ENCODE measurements at places on chromosomes 12 and 14.
A peak's percentile ranks its signal among the peaks of the same experiment; 100 is the strongest.

GRCh38 chr12:68469113-68469512 lies 137.0 kb upstream of the MDM1 start:
- no peak for DNase-seq

GRCh38 chr14:66268802-66269334 lies 217.3 kb upstream of the CCDC196 start:
- no peak for DNase-seq

DNA sequence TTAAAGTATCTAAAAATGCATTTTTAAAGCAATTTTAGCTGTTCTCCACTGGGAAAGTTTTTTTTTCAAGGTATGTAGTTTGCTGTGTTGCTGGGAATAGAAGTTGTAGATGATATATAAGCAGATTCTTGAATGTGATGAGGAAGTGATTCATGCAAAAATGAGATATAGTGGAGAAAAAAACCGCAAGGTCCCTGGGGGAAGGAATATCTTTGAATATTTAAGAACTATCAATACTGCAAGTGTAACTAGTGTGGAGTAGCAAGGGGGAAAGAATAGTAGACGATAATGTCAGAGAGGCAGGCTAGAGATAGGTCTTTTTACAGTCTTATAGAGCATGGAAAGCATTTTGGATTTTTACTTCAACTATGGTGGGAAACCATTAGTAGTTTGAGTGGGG lies 42.5 kb downstream of the PTCSC3 start:
- no peak for DNase-seq

GRCh38 chr12:102454808-102455760 lies 25.3 kb downstream of the IGF1 start:
- DNase-seq: no peak

DNA sequence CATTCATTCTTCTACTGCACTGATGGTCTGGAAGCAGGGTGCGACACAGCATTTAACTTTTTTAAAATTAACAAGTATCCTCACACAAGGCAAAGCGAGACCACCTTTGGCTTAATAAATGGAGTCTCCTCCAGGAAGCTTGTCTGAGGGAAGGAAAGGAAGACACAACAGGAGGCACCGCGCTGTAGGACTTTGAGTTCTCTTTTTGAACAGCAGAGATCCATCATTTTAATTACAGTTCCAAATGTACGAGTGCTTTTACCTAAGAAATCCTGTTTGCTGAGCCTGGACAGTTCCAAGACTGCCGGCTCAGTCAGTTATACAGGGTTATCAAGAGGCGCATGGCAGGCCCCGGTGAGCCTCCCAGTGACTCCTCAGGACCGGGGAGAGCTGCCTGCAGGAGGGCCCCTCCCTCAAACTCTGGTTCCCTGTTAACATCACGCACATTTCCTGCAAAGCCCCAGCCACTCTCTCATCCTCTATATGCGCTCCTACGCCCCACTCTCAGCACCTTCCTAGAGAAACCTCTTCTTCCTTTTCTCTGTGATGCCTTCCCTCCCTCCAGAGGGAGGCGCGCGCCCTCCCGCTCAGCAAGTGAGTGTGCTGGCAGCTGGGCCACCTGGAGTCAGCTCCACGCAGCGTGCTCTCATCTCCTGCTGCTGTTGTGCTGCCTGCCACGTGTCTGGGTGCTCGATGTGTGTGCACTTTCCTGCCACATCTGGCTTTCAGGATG lies 46.1 kb downstream of the STX2 start:
- DNase-seq: no peak

DNA sequence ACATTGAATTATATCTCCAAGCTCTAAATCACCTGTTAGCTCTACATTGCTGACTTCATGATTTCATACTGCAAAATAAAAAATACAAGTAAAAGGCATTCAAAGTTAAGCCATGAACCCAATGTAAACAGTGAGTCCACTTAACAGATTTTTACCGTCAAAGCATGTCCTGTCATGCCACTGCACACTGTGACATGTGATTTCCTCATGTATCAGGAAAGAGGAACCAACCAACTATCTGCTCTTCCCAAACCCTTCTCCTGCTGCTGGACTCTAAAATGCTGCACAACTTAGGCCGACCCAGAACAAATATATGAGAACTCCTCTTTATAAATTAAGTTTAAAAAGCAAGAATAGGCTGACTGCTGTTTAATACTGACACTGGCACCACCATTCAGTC lies 37.5 kb downstream of the TM7SF3 start:
- DNase-seq: no peak

- DNase-seq: peak; percentile 91
These were observed 6.6 kb downstream of the CARMIL3 start for GRCh38 chr14:24058260-24058950.
